Stimulated activated CD8-positive, alpha-beta memory T cell treated with anti-CD3 and anti-CD28 coated beads, Interleukin-2, amount 100 ng/mL, for 48 hours (primary cell): ENCODE measurements at places on chromosomes 11 and 22.

- no peak for DNase-seq
These were observed 44.4 kb upstream of the WNT11 start for GRCh38 chr11:76250520-76251225.

DNA sequence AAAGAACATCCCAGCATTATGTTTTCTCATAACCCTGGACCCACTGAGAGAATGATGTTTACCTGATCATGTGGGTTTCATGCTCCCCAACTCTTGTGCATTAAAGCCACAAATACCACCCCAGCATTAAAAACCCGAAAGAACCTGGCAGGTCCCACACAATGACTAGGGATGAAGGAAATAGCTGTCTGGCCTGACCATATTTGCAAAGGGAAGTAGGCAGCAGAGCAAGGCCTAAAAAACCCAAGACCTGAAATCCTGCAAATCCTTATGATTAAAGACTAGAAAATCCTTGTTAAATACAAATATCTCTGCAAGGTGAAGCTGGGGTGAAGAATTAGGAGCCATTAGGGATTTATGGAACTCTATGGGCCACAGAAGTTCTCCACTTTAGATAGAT, 23.7 kb downstream of the PAK1 start:
- no peak for DNase-seq

- DNase-seq = no peak
These were observed 96.6 kb upstream of the KCNA4 start for GRCh38 chr11:30113326-30113898.

DNA sequence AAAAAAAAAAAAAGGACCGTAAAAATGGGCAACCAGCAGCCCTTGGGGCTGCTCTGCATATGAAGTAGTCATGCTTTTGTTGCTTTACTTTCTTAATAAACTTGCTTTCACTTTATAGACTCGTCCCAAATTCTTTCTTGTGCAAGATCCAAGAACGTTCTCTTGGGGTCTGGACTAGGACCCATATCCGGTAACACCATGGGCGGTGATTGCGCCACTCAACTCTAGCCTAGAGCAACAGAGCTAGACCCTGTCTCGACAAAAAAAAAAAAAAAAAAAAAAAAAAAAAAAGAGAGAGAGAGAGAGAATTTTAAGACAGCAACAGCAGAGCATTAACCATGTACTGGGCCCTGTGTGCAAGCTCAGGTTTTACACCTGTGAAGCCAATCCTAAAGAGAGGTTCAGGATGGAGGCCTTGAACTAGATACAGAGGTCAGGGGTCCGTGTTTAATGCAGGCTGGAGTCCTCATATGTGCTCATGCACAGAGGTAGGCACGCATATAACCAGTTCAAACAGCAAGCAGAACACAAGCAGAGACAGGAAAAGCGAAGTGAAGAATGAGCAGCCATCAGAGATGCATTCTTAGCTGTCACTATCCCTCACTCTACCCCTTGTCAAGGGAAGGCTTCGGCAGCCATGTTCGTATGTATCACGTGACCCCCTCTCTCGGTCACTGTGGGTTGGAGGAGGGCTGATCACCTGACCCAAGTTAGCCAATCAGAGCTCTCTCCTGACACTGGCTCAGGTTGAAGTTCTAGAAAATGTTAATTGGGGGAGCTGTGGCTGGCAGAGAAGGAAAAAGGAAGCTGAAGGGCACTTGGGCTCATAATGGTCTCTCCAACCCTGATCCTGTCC, 16.7 kb upstream of the SYT12 start:
- DNase-seq = no peak

GRCh38 chr22:44544816-44545433, 46.9 kb upstream of the RTL6 start:
- DNase-seq = no peak

- DNase-seq = no peak
These were observed 33.0 kb downstream of the AHNAK start for GRCh38 chr11:62513626-62514025.

DNA sequence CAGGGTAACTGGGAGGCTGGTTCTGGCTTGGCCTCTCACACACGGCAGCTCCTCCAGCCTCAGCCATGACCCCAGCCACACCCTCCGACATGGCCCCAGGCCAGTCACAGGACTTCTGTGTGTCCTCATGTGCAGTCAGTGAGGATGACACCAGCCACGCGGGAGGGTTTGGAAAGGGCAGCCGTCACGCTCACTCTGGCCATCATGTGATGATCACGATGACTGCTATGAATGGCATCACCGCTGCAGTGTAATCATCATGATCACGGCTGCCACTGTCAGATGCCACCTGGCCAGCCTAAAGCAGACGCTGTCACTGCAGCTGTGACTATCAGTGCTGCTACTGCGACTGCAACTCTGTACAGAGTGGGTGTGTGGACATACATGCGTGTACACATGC, 640.9 kb downstream of the BRD1 start:
- no peak for DNase-seq

GRCh38 chr22:42716221-42716620, 4.4 kb downstream of the A4GALT start:
- DNase-seq = no peak

DNA sequence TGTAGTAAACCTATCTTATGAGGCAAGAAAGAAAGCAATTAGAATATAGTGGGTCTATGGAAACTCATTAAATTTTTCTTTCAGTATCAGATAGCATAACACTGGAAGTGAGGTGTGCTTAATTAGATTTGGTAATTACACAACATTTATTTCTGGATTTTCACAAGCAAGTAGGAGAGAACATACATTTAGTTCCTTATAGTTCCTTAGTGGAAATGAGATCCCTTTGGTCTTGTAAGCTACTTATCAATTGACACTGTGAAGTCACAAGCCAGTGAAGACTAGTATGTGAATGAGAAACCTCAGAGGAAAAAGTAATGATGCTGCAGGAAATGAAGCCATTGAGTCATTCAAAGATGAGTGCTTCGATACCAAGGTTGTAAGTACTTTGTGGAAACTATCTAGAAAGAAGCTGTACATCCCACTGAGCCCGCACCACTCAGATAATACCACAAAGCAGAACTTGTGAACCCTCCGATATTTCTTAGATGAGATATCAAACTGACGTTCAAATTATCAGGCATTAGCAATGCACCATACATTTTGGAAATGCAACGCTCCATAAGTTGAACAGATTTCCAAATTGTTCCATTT, 53.5 kb downstream of the ENTHD1 start:
- no peak for DNase-seq

- DNase-seq = no peak
These were observed 165.0 kb downstream of the RCN1 start for GRCh38 chr11:32255841-32256240.

DNA sequence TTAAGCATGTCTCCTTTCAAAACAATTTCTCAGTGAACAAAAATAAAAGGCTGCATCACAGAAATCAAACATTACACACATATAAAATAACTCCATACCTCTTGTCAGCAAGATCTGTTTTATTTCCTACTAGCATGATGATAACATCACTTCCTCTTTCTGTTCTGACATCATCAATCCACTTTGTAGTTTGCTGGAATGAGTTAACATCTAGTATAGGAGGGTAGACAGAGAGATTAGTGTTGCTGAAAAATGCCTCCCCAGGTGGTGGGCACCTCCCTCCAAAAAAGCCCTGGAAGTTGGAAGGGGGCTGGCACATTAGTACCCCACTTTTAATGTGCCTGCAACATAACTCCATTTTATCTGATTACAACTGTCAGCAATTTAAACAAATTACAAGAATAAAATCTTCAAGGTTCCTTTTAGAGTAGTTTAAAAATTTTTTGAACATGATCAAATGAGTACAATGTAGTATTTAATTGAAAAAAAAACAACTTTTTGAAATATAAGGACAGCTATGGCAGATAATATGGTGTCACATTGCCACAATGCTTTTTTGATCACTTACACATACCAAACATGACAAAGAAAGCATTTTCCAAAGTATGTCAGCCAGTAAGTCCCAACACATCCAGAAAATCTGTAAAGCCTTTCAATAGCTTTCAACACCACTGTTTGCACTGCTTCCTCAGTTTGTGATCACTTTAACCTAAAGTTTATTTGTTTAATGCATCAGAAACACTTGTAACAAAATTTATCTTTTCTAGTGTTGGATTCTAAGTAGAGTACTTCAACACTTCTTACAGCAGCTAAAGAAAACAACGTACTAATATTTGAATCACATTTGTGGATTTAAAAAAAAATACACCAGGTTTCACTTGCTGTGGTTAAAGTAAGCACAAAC, 44.5 kb downstream of the RAB6A start:
- no peak for DNase-seq
